ENCODE measurements at places on chromosomes 5 and 9. TPM values are rescaled to one million over a fixed set of nuclear protein-coding genes. Genes with fewer than 3 reads are reported as not detected.

DNA sequence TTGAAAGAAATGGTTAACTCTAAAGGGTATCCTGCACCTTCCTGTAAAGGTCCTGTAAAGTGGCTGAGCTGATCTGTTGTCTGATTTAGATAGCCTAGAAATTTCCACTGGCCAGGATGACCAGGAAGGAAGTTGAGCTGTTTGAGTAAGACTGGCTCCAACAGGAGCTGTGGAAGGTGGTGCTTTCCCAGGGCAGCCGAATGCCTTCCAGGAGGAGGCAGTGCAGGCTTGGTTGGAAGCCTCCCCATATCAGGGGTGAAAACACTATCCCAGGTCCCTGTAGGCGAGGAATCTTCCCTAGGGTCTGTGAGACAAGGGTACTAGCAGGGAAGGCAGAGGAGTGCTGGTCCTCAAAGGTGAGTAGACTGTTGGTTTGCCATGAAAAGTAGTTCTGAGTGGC lies 98.4 kb downstream of the LIX1 start:
- H3K27me3 ChIP-seq: no peaks in the 10 kb centered on the region
- no peak overlapping the region for H3K4me3 ChIP-seq
- H3K36me3 ChIP-seq: no peaks in the 10 kb centered on the region
- no peaks in the 10 kb centered on the region for H3K4me1 ChIP-seq
- H3K27ac ChIP-seq: no peak overlapping the region

The IFNA21 gene
- not detected for total RNA-seq

The ECSCR gene
- total RNA-seq: not detected

GRCh38 chr5:42581845-42582244 lies 158.6 kb downstream of the GHR start:
- peaks cover 16% of the 10 kb centered on the region for H3K27me3 ChIP-seq
- DNase-seq: no peak
- no peaks in the 10 kb centered on the region for H3K4me1 ChIP-seq
- H3K4me3 ChIP-seq: no peak overlapping the region

- no peak for DNase-seq
- H3K27ac ChIP-seq: no peak overlapping the region
- H3K27me3 ChIP-seq: no peaks in the 10 kb centered on the region
- no peak overlapping the region for H3K4me3 ChIP-seq
Measured at GRCh38 chr5:112014783-112015395, 257.9 kb upstream of the NREP start.

DNA sequence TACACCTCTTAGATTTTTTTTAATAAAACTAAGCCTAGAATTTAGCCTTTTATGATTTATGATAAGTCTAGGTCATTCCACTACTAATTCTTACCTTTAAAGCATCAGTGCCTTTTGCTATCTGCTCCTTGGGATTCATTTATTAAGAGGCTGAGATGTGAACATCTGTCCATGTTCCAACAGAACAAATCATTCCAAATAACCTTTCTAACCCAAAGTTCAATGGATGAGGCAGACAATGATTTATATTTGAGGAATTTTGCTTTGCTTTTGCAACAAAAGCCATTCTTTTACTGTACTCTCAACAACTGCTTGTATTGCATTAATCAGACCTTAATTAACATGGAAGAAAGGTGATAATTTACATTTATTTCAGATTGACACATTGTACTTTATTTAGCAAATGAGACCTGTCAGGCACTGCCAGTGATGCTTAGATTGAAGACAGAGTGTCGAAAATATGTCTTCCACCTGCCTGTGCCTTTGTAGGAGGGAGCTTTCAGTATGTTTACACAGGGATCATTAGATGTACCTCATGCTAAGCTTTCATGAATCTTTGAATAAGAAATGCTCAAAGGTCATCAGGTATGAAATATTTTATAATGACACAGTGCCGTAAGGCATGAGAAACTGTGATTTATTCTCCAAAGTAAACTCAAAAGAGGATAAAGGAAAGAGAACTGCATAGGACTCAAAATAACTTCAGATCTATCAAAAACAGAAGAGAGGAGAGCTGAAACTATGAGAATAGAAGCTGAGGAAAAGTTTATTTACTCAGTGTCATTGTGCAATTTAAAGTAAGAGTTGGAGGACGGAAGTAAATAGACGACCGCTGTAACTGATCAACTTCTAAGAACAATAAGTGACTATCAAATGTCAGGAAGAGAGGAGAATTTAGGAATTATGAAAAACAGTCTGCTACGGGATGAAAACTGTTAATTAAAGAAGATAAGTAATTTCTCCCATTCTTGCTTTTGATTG lies 36.7 kb upstream of the IZUMO3 start:
- H3K27ac ChIP-seq: no peak overlapping the region
- no peaks in the 10 kb centered on the region for H3K4me1 ChIP-seq
- no peak for DNase-seq
- no peaks in the 10 kb centered on the region for H3K27me3 ChIP-seq
- no peak overlapping the region for H3K4me3 ChIP-seq
- no peaks in the 10 kb centered on the region for H3K36me3 ChIP-seq

The ZFYVE16 gene
- total RNA-seq: 15.1 TPM

DNA sequence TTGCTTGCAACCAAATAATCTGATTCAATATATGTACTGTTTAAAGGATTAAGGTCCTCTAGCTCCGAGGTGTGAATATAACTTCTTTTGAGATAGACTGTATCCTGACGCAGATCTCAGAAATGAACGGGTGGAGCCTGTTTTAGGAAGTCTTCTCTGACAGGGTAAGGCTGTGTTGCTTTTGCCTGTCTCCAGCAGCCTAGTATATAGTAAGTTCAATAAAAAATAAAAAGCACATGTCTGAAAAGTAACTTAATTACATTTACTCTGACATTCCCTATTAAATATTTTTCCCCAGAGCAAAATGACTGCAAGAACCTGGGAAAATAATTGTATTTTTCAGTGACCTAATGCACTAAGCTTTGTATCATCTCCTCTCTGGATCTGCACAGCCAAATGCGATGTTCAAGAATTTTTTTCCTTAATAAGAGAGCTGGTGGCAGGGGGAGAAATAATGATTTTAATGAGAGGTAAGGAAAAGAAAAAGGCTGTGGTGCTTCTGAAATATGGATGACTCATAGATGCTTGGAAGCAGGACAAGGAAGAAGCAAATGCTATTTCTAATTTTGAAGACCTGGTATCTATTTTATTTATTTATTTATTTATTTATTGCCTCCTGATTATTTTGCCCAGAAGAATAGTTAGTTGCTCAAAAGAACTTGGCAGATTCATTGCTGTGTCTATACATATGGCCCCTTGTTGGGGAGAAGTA lies 7.3 kb downstream of the PPP3R2 start:
- no peak for DNase-seq
- no peaks in the 10 kb centered on the region for H3K36me3 ChIP-seq
- H3K27ac ChIP-seq: no peak overlapping the region
- H3K4me1 ChIP-seq: no peaks in the 10 kb centered on the region
- H3K27me3 ChIP-seq: no peaks in the 10 kb centered on the region

DNA sequence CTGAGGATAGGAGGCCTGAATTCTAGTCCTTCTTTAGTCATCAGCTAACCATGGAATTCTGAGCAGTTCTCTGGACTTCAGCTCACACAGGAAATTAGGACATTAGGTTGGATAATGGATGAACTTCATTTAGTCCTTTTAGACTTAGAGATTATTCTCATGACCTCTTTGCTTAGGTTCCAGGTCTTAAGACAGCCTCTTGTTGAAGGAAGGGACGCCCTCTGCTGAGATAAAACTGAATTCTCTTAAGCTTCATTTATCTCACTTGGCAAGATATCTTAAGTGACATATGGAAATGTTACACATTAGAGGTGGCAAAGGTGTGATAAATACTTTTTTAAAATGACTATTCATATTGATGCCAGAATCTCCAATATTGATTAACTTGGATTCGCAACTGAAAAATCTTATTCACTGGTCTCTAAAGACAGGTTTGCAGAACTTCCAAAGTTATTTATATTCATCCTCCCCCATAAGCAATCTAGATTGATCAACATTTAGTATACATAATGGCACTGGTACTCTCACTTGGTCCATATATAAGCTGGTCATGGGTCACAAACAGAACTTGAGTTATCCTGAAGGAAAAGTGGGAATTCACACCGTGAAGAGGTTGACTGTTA lies 16.9 kb upstream of the ZNF366 start:
- no peaks in the 10 kb centered on the region for H3K4me1 ChIP-seq
- no peak overlapping the region for H3K4me3 ChIP-seq
- H3K36me3 ChIP-seq: no peaks in the 10 kb centered on the region
- DNase-seq: no peak

GRCh38 chr5:134059758-134060495 lies 54.6 kb upstream of the TCF7 start:
- no peak overlapping the region for H3K27ac ChIP-seq
- DNase-seq: no peak
- no peak overlapping the region for H3K4me3 ChIP-seq

- no peak for DNase-seq
- H3K27me3 ChIP-seq: no peaks in the 10 kb centered on the region
- H3K4me1 ChIP-seq: no peaks in the 10 kb centered on the region
- H3K27ac ChIP-seq: no peak overlapping the region
Measured at GRCh38 chr5:72543365-72543764, 36.2 kb upstream of the ZNF366 start.

DNA sequence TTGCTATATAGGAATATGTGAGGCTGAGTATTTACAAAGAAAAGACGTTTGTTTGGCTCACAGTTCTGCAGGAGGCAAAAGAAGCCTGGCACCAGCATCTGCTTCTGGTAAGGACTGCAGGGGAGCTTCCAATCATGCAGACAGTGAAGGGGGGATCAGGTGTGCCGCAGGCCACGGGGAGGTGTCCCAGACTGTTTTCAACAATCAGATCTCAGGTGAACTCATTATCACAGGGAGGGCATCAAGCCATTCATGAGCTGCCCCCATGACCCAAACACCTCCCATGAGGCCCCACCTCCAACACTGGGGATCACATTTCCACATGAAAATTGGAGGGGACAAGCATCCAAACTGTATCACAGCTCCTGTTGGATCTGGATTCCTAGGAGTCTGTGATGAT lies 30.4 kb upstream of the TRIM14 start:
- H3K27ac ChIP-seq: no peak overlapping the region
- no peak overlapping the region for H3K4me3 ChIP-seq
- no peaks in the 10 kb centered on the region for H3K4me1 ChIP-seq
- no peaks in the 10 kb centered on the region for H3K27me3 ChIP-seq

The TMEM174 gene
- not detected for total RNA-seq

DNA sequence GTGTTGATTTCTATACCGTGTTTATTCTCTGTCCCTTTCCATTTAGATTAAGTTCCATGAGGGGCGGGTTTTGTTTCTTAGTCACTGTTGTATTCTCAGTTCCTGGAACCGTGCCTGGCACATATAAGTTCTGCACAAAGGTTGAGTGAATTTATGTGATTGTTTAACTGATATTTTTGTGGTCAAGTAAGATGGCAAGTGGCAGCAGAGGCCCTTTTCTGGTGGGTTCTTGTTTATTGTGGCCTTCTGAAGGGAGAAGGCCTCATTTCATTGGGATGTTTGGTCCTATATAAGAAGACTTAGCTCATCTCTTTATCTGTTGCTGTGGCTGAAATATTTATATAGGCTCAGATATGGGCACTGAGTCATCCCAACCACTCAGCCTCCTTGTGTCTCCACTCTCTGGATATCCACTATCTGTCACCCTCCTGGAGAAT lies 262.5 kb downstream of the PSAT1 start:
- no peak overlapping the region for H3K4me3 ChIP-seq
- H3K4me1 ChIP-seq: no peaks in the 10 kb centered on the region
- H3K27me3 ChIP-seq: no peaks in the 10 kb centered on the region
- no peak for DNase-seq

GRCh38 chr5:37876943-37877342 lies 37.1 kb upstream of the GDNF start:
- no peaks in the 10 kb centered on the region for H3K27me3 ChIP-seq
- no peak overlapping the region for H3K27ac ChIP-seq
- H3K4me1 ChIP-seq: no peaks in the 10 kb centered on the region
- H3K36me3 ChIP-seq: no peaks in the 10 kb centered on the region
- no peak overlapping the region for H3K4me3 ChIP-seq

DNA sequence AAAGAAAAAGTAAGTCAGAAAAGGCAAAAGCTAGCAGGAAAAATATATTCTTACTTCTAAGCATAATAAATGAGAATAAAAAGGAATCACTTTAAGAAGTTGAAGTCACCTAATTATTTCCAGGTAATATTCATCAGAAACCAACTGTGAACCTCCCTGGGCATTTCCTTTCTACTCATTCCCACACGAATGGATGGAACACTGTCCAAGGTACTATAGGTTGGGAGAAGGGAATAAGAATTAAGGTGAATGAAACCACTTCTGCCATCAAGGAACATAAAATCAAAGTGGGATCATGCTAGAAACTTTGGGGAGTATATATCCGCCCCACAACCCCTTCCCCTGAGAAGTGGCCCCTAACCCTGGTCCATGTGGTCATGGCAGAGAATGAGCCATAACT lies 41.6 kb downstream of the PRELID2 start:
- DNase-seq: no peak
- no peaks in the 10 kb centered on the region for H3K36me3 ChIP-seq
- H3K27ac ChIP-seq: no peak overlapping the region
- H3K27me3 ChIP-seq: no peaks in the 10 kb centered on the region
- no peaks in the 10 kb centered on the region for H3K4me1 ChIP-seq

DNA sequence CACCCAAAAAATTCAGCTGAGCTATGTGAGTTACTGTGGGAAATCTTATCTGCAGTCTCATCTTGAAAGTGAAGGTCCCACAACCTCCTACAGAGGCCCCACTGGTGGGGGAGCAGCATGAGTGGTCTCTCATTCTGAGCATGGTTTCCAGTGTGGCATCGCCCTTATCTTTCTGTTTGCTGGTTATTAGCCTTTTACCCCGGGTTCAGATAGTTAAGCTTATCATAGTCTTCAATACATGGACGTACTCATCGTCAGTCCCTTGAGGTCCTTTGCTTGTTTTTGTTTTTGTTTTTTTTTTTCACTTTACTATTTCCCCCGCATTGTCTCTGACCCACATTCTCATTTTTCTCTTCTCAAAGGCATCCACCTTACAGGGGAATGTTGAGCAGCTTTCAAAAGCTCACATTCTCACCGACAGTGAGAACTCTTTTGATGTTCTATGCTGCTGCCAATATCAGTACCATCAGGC lies 7.7 kb upstream of the HAVCR2 start:
- no peak overlapping the region for H3K27ac ChIP-seq
- DNase-seq: no peak
- H3K4me3 ChIP-seq: no peak overlapping the region

DNA sequence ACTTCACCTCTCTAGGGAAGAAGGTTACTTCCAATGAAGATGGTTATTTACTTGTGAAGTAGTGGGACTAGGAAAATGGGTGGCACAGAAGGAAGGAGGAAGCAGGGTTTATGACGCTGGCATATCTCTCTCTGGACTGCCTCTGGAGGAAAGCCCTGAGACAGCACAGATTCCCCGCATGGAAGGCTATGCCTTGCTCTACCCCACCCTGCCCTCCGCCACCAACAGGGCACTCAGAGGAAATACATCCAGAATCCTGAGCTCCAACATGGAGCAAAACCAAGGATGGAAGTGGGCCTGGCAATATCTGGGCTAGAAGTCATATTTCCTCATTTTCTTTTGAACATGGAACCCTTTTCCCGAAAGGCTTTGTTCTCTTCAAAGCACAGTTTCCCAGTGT lies 346.9 kb downstream of the ZSWIM6 start:
- no peaks in the 10 kb centered on the region for H3K36me3 ChIP-seq
- H3K27ac ChIP-seq: no peak overlapping the region
- DNase-seq: no peak
- H3K4me3 ChIP-seq: no peak overlapping the region

The SH3RF2 gene
- 0.46 TPM for total RNA-seq

- H3K4me1 ChIP-seq: no peaks in the 10 kb centered on the region
- H3K4me3 ChIP-seq: no peak overlapping the region
- H3K27ac ChIP-seq: no peak overlapping the region
- no peaks in the 10 kb centered on the region for H3K27me3 ChIP-seq
Measured at GRCh38 chr9:90018688-90019087, 413.9 kb downstream of the GADD45G start.
